OCI-LY7 (cell line): ENCODE measurements at places on chromosomes 6 and 20. TPM values are rescaled to one million over a fixed set of nuclear protein-coding genes. Genes with fewer than 3 reads are reported as not detected.

- DNase-seq = no peak
These were observed 163.7 kb downstream of the DLL1 start for GRCh38 chr6:170127151-170127550.

GRCh38 chr6:81383472-81383871 lies 369.0 kb downstream of the TENT5A start:
- DNase-seq = no peak

GRCh38 chr6:6741264-6741663 lies 152.7 kb downstream of the LY86 start:
- no peak for DNase-seq

DNA sequence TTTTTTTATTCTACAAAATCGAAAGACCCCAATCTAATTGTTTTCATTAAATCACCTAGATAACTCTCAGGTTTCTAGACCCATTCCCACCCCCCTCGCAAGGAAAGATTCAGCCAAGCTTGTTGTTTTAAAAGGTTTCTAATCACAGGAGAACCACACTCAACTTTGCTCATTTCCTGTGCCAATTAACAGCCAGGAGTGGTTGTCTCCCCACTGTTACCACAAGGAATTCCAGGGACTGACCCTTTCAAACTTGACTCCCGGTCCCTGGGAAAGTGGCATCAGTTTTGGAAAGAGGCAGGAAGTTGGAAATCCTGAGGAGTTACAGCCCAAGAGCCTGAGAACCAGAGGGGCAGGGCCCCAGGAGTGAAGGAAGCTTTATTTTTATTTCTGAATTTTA lies 561.3 kb upstream of the JAG1 start:
- DNase-seq = no peak

DNA sequence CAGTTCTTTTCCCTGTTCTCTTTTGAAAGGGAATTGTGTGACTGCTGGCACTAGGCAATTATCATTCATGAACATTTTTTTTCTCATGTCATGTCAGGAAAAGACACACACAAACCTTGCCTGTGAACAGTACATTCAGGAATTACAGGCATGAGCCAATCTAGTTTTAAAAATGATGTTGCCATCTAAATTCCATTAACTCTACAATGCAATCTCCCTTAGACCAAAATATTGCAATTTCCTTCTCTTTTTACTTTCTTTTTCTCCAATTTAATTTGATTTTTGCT lies 127.5 kb upstream of the STMND1 start:
- DNase-seq = no peak

- peak; percentile 78 for DNase-seq
These were observed 751 bp downstream of the MAP3K4 start for GRCh38 chr6:160992061-160992979.

DNA sequence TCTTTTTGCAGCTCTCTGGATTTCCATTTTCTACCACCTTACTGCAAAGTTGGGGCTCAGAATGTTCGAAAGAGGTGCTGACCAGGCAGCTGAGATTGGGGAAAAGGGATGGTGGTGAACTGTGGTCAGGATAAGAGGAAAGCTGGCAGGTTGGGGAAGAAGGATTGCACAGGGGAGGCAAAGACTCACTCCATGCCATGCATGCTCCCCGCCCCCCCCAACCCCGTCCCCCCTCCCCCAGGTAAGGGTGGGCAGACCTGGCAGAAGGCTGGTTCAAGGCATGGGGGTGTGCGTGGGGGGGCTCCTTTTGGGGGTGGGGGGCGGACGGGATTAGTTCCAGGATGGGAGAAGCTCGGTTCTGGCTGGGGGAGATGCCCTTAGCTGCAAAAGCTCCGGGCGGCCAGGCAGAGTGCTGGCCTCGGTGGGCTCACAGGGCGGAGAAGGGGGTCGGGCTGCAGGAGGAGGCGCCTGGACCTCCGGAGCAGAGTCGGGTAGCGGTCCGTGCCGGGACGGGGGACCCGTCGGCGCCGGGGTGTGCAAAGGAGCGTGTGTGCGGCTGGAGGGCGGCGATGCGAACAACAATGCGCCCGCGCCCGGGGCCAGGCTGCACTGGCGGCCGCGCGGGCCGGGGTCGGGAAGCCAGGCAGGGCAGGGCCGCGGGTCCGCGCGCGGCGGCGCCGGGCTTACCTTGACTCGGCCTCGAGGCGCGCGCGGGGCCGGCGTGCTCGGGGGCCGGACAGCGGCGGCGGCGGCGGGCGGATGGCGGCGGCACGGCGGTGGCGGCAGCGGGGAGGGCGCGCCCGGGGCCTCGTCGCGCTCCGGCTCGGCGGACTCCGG lies 880 bp downstream of the ADNP start:
- DNase-seq = peak; percentile 53

DNA sequence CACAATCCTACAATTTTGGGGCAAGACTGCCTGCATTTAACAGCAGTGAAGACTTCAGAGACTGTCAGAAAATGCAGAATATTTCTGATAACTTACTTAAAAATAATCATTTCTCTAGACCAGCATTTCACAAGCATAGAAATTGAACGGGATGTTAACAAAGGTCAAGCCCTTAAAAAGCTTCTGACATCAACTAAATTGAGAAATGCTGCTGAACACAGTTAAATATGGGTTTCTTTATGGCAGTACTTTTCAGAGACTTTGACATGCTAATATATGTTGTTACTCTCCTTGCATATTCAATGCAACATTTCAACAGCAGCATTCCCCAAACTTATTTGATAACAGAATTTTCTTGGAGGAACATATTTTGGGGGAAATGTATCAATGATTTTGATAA lies 84.5 kb downstream of the KIF13A start:
- no peak for DNase-seq

GRCh38 chr6:163679753-163680152 lies 265.2 kb downstream of the QKI start:
- DNase-seq = no peak

- no peak for DNase-seq
These were observed 1592.6 kb downstream of the GRIK2 start for GRCh38 chr6:102986086-102986485.

- no peak for DNase-seq
These were observed 313.8 kb downstream of the HDGFL1 start for GRCh38 chr6:22883061-22883717.

- DNase-seq = no peak
These were observed 295.7 kb downstream of the PHACTR1 start for GRCh38 chr6:13012296-13012695.

DNA sequence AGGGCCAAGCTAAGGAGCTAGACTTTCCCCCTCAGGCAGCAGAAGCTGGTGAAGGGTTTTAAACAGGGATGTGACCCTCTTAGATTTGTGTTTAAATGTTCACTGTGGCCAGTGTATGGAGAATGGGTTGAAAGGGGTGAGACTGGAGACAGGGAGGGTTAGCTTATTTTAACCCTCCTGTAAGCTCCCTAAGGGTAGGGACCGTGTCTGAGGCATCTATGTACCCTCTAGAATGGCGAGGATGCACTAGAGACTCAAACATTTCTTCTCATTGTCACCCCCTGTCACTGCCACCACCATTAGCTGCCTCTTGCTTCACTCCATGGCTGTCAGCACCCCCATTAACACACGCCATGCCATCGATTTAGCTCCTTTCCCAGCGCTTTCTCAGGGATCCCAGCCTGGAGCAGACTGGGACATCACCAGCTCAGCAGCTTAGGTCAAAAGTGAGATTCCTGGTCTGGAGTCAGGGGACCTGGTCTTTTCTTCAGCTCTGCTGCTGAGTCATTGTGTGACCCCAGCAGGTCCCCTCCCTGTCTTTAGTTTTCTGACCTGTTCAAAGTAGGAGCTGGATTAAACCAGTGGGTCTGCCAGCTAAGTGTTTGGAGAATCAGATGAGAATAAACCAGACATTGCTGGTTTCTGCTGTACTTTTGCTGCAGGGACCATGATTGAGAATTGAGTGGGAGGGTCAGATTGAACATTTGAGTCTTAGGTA lies 1.1 kb upstream of the SLC22A7 start:
- DNase-seq = no peak

- DNase-seq = no peak
These were observed 564.6 kb upstream of the AGPAT4 start for GRCh38 chr6:161838306-161839035.

GRCh38 chr6:119129148-119129967 lies 50.9 kb upstream of the FAM184A start:
- DNase-seq = peak; percentile 72

Gene RNF217
- not detected in 2 replicates for total RNA-seq

Gene PDE10A
- not detected in 2 replicates for total RNA-seq

Gene BFSP1
- not detected in 2 replicates for total RNA-seq

Gene GNRH2
- total RNA-seq = 0.61 and 1.1 TPM in 2 replicates

Gene LY6G6D
- not detected in 2 replicates for total RNA-seq

Gene THBS2
- total RNA-seq = not detected in 2 replicates

Gene HLA-DMB
- 77.0 and 78.5 TPM in 2 replicates for total RNA-seq

Gene MYH7B
- 0.63 and 0.70 TPM in 2 replicates for total RNA-seq

Gene HLA-DQA1
- 31.2 and 32.3 TPM in 2 replicates for total RNA-seq

Gene KCNQ2
- not detected in 2 replicates for total RNA-seq
